ENCODE measurements at places on chromosomes 1 and 21.
A peak's percentile ranks its signal among the peaks of the same experiment; 100 is the strongest.

- H3K4me1 ChIP-seq = peaks cover 13% of the 10 kb centered on the region
- DNase-seq = peak; percentile 42
- no peaks in the 10 kb centered on the region for H3K36me3 ChIP-seq
- H3K27ac ChIP-seq = no peak overlapping the region
- H3K27me3 ChIP-seq = no peaks in the 10 kb centered on the region
- H3K4me3 ChIP-seq = no peak overlapping the region
Observed at GRCh38 chr1:221573756-221574155, 168.1 kb downstream of the DUSP10 start.

DNA sequence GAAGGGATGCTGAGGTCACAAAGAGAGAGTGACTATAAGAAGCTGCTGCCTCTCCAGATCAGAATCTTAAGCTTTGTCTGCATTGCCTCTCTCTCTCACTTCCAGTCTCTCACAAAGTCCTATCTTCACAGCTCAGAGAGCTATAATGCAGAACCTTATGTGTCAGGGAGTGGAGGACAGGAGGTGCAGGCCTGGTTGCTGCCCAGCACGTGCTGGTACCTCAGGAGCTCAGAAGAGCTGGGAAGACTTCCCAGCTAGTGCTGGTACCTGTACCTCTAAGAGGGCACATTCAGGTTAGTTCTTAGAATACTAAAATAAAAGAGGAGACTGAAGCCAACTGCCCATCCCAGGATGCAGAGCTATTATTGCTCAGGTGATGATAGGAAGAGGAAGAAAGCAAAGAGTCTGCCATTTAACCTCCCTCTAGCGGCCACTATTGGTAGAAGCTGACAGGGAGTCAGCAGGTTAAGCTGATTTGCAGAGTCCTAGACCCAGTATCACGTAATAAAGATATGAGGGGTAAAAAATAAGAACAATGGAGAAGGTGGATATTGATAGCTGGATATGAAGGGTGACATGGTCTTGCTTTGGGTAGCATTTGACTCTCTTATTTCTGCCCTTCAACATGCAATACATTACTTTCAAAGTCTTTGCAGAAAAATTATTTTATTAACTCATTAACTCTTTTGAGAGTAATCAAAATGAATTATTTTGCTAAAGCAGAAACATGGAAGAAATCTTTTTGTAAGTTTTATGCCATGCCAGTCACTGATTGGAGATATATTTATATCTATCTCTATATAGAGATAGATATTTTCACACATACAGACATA is 138.1 kb upstream of the HMCN1 start:
- H3K4me1 ChIP-seq = peaks cover 41% of the 10 kb centered on the region
- peak overlapping the region; percentile 66 for H3K27ac ChIP-seq
- no peaks in the 10 kb centered on the region for H3K27me3 ChIP-seq

GRCh38 chr1:89604414-89604735 is 28.5 kb upstream of the LRRC8C start:
- peak overlapping the region; percentile 81 for H3K27ac ChIP-seq
- DNase-seq = no peak
- no peaks in the 10 kb centered on the region for H3K27me3 ChIP-seq
- H3K36me3 ChIP-seq = no peaks in the 10 kb centered on the region
- H3K4me3 ChIP-seq = no peak overlapping the region

DNA sequence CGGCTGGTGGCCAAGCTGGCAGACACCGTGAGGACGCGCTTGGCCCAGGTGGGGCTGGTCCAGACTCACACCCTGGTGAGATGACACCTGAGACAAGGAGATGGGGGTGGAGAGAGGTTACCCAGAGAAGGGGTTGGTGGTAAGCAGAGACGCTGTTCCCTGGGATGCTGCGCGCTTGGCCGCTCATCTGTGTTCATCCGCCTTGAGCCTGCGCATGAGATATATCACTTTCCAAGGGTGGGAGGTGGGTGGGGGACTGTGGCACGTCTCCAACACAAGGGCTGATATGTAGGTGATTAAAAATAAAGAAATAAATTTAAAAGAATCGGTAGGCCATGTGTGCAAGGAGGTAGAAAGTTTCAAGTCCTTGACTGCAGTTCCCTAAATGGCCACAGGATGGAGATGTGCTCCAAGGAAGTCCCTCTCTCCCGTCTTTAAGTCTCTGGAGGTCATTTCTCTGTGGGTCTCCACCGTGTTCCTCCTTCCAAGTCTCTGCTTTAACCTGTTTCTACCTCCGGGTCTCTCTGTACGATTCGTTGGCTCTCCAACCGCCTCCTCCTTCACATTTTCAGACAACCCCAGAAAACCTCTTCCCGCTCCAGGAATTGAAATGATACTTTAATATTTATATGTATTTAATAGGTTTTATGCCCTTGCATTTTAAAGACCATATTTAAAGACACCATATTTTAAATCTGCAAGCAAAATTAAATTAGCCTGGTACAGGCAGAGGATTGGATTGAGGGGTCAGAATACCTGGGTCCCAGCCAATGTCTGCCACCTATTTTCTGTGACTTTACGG is 4.5 kb downstream of the TTC24 start:
- H3K4me1 ChIP-seq = peaks cover 7% of the 10 kb centered on the region
- H3K36me3 ChIP-seq = no peaks in the 10 kb centered on the region
- H3K27me3 ChIP-seq = no peaks in the 10 kb centered on the region

DNA sequence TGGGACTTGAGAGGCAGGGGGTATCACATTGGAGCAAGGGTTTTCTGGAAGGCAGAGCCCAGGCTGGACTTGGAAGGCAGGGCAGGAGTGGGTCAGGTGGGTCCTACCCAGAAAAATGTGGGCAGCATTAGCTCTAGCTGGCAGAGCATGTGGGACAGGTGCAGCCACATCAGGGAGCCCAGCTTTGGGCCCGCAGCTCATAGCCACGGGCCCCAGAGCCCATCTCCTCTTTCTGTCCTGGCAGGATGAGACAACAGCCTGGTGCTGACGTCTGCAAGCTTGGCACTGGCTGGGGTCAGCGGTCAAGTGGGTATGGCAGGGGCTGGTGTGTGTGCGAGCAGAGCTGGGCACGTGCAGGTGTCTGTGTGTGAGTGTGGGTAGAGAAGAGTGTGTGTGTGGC is 154.7 kb downstream of the GRIK3 start:
- no peak for DNase-seq
- no peak overlapping the region for H3K27ac ChIP-seq
- H3K4me1 ChIP-seq = no peaks in the 10 kb centered on the region
- H3K36me3 ChIP-seq = no peaks in the 10 kb centered on the region
- no peak overlapping the region for H3K4me3 ChIP-seq
- peaks cover 21% of the 10 kb centered on the region for H3K27me3 ChIP-seq

DNA sequence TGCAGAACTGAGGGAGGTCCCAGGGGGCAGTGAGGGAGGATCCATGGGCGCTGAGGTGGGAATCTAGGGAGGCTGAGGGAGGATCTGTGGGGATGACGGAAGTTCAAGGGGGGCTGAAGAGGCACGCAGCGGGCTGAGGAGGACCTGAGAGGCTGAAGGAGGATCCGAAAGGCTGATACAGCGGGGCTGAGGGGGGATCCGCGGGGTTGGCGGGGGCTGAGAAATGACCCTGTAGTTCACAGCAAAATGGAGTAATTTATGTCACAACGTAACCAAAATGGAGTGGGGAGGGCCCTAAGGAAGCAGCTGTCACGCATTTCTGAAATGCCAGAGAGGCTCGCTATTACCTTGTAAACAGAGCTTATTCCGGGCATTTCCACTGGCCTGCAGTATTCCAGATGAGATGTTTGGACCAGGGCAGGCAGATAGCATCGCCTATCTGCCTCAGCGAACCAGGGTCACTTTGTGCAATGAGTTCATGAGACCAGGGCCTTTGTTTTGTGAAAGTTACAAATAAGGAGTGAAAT is 926 bp upstream of the MRPL55 start:
- no peaks in the 10 kb centered on the region for H3K36me3 ChIP-seq
- peaks cover 7% of the 10 kb centered on the region for H3K4me1 ChIP-seq

DNA sequence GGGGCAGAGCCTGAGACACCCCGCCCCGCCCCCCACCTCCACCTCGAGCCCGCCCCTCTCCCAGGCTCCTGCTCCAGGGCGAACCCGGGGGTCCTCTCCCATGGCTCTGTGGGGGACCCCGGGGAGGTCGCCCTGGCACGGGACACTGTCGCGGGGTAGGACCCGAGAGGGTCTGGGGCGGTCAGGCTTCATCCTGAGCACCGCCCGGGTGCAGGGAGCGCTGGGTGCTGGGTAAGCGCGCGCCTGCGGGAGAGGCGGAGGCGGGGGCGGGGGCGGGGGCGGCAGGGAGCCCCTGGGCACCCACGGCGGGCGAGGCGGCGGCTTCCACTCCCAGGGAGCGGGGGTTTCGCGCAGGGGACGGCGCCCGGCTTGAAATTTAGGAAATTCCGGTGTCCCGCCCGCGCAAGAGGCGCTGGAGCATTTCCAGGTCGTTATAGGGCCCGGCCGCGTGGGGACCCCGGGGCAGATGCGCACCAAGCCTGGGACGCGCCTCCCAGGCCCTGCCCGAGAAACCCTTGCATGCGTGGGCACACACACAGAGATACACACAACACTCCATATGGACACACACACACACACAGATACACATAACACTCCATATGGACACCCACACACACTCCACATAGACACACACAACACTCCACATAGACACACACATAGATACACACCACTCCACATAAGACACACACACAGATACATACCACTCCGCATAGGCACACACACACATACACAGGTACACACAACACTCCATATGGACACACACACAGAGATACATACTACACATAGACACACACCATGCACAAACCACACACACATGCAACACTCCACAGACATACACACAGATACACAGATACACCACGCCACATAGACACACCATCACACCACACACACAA is 48.7 kb upstream of the SLC19A1 start:
- DNase-seq = peak; percentile 17
- H3K4me3 ChIP-seq = peak overlapping the region; percentile 55
- H3K27me3 ChIP-seq = peaks cover 13% of the 10 kb centered on the region

GRCh38 chr1:177270863-177271262 is 100.1 kb downstream of the BRINP2 start:
- peaks cover 17% of the 10 kb centered on the region for H3K4me1 ChIP-seq
- no peak overlapping the region for H3K4me3 ChIP-seq
- H3K36me3 ChIP-seq = no peaks in the 10 kb centered on the region
- H3K27ac ChIP-seq = no peak overlapping the region

GRCh38 chr1:211476200-211476849 is 15.6 kb downstream of the RD3 start:
- H3K4me3 ChIP-seq = no peak overlapping the region
- no peaks in the 10 kb centered on the region for H3K36me3 ChIP-seq
- DNase-seq = peak; percentile 44
- peaks cover 8% of the 10 kb centered on the region for H3K4me1 ChIP-seq
- no peak overlapping the region for H3K27ac ChIP-seq
- H3K27me3 ChIP-seq = peaks cover 12% of the 10 kb centered on the region

GRCh38 chr1:223095870-223096269 is 47.2 kb downstream of the TLR5 start:
- no peak for DNase-seq
- no peak overlapping the region for H3K4me3 ChIP-seq
- H3K27me3 ChIP-seq = no peaks in the 10 kb centered on the region
- no peak overlapping the region for H3K27ac ChIP-seq
- peaks cover 5% of the 10 kb centered on the region for H3K4me1 ChIP-seq

DNA sequence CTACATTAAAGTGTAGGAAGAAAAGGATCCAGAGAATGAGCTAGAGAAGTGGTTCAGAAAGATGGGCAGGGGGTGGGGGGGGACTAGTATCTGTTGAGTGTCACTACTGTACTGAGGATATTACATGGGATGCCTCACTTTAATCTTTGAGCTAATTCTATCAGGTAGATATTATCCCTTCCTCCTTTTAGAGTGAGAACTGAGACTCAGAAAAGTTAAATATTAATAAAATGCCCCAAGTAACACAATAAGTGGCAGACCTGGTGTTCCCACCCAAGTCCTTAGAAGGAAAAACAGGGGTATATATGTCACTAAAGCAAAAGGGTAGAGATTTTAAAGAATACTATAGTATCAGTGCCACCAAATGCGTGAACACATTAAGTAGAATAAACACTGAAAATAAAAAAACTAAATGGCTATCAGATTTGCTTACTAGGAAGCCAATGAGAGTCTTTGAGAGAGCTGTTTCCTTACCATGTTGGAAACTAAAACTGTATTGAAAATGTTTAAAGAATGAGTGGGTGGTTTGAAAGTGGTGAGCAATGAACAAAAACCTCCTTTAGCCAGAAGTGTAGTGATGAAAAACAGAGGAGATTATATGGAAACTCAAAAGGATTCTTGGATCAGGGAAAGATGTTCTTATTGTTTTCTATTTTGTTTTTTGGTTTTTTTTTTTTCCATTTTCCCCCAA is 230.8 kb downstream of the BARHL2 start:
- DNase-seq = no peak
- no peaks in the 10 kb centered on the region for H3K36me3 ChIP-seq
- H3K27ac ChIP-seq = no peak overlapping the region
- no peaks in the 10 kb centered on the region for H3K27me3 ChIP-seq

DNA sequence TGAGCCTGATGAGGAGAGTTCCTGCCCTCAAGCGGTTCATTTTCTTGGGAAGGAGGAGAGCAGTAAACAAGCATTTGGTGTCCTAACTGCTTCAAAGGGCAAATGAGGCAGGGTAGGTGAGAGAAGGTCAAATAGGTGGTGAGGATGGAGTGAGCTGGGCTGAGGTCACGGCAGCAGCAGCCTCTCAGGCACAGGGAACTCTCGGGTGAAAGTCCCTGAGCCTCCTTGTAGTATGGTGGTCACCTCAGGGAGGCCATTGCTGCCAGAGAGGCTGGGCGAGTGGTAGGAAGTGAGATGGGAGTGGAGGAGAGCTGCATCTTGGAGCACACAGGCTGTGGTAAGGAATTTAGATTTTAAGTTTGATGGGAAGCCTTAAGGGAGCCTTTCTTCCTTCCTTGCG is 4.0 kb downstream of the ADARB1 start:
- no peaks in the 10 kb centered on the region for H3K36me3 ChIP-seq
- peak overlapping the region; percentile 61 for H3K27ac ChIP-seq
- H3K27me3 ChIP-seq = no peaks in the 10 kb centered on the region

GRCh38 chr1:8120693-8121260 is 94.7 kb upstream of the ERRFI1 start:
- no peaks in the 10 kb centered on the region for H3K27me3 ChIP-seq
- H3K4me3 ChIP-seq = no peak overlapping the region
- peaks cover 13% of the 10 kb centered on the region for H3K4me1 ChIP-seq
- H3K36me3 ChIP-seq = no peaks in the 10 kb centered on the region

GRCh38 chr1:213759359-213760181 is 228.2 kb upstream of the PROX1 start:
- no peak overlapping the region for H3K27ac ChIP-seq
- H3K27me3 ChIP-seq = peaks cover 23% of the 10 kb centered on the region
- DNase-seq = no peak

DNA sequence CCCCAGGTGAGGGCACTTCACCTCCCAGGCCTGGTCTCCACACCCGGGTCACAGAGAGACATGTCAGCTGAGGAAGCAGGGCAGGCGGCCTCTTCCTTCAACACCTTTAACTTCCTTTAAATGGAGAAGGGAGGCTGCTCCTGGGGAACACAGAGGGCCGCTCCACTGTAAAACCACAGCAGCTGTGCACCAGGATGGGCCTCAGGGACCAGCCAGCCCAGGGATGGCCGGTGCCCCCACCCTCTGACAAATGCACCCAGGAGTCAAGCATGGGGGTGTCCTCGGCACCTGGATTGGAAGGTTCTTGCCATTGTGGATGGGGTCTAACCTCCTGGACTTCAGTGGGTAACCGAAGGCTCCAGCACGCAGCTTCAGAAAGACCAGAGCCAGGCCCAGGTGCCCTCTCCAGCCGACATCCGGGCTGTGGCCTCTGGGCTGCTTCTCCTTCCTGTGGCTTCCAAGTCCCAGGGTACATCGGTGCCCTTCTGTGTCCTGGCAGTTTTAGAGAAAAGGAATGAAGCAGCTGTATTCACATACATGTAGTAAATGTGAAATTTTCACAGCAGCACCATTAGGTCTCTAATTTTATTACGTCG is 121.7 kb upstream of the COL6A1 start:
- no peak for DNase-seq
- no peaks in the 10 kb centered on the region for H3K27me3 ChIP-seq
- no peaks in the 10 kb centered on the region for H3K36me3 ChIP-seq
- H3K4me1 ChIP-seq = no peaks in the 10 kb centered on the region
- H3K4me3 ChIP-seq = no peak overlapping the region

Data from heart right ventricle (tissue), 16 donors.